ENCODE measurements at places on chromosomes 12 and 14.

DNA sequence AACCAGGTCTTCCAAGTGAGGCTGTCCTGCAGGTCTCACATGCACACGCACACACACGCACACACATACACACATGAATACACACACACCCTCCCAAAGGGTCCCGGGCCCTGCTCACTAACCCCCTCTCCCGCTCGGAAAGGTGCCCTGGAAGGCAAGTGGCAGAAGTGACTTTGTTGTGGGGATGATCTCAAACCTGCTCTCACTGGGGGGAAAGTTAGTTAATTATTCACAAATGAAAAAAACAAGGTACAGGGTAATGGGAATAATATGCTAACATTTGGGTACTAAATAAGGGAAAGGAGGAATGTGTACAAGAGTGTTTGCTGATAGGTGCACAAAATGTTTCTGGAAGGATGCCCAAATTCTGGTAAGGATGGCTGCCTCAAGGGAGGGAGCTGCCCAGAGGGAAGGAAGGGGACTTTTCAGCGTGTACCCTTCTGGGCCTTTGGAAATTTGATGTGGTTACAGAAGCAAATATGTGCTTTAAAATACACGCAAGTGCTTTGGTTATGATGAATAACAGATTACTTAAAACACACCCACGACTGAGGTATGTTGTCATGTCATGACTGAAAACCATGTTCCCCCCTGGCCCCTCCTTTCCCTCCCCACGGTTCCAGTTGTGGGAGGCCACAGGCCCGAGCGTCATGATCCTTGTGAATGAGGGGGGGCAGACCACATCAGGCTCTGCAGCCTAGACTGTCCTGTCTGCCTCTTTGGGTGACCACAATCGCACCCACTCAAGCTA is 43.3 kb upstream of the PLEKHG6 start:
- no peak for DNase-seq

DNA sequence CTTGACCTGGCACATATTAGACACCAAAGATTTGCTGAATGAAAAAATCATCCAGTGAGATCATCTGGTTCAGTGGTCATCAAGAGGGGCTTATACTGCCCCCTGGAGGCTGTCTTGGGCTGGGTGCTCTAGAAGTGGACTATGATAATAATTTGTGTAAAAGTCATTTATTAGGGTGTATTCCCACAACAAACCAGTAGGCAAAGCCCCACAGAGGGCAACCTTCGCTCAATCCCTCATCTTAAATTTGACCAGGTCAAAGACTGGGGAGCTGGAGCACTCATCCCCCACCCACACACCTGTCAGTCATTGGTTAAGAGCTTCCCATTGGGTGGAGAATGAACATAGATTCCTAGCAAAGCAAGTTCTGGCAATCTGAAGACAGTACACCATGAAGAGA is 20.0 kb upstream of the FICD start:
- no peak for DNase-seq

- no peak for DNase-seq
Measured at GRCh38 chr14:51652168-51653078, 713 bp downstream of the FRMD6 start.

- DNase-seq = no peak
Measured at GRCh38 chr12:10194160-10194670, 15.4 kb downstream of the TMEM52B start.

GRCh38 chr12:39874785-39875184 is 231.1 kb downstream of the SLC2A13 start:
- no peak for DNase-seq

DNA sequence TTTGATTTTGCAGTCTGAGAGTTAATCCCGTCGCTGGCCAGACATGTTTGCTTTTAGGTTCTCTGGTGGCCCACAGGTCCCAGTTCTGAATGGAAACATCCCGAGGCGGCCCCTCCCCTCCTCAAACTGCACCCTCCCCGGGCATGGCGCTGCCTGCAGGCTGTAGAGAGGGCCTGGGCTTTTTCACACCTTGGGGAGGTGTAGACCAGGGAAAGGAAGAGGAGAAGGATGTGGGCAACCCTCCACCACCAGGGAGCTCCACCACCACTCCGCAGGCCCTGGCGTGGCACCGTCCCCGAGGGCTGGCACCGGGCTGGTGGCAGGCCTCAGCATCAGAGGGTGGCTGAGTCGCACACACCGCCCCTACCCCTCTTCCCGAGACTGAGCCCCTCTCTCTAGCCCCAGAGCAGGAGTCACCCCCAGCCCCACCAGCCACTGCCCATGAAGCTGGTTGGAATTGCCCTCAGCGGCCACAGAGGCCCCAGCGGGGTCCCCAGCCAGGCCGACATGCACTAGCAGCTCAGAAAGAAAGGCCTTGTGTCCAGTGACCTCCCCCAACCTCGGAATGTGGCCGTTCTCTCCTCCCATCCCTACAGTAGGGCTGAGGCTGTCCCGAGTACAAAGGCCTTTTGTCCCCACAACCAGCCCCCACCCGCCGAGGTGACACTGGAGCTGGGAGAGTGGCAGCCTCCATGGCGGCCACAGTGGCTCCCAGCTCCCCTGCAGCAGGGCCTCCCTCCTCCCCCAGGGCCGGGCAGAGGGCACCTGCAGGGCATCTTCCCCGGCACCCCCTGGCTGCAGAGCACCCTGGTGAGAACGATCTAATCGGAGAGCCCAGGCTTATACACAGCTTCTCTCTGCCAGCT is 23.5 kb upstream of the INF2 start:
- no peak for DNase-seq

- DNase-seq = no peak
Measured at GRCh38 chr12:76568130-76568529, 8.6 kb upstream of the OSBPL8 start.

DNA sequence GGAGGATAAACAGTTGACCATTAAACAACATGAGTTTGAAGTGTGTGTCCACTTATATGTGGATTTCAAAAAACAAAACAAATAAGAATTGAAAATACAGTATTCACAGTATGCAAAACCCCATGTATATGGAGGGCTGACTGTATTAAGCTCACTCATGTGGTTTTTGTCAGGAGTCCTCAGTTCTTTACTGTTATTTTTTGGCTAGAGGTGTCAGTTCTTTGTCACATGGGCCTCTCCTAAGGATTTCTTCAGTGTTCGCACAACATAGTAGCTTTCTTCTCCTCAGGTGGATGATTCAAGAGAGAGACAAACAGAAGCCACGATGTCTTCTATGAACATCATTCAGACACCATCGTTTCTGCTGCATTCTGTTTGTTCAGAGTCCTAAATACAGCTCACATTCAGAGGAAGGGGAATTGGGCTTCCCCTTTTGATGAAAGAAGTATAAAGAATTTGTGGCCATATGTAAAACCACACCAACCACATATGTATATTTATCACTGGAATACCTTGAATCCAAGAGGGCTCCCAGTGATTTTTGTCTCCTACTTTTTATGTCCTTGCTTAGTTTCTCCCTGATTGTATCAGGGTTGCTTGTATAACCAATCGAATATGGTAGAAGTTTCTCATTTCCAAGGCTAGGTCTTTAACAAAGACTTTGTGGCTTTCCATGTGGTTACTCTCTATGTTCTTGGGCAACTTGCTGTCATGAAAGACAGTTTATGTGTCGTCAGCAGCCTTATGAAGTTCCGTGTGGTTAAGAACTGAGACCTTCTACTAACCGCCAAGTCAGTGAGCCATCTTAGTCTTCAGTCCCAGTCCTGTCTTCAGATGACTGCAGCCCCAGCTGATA is 18.9 kb downstream of the MNAT1 start:
- DNase-seq = peak; percentile 7

GRCh38 chr12:5417500-5417899 is 14.4 kb upstream of the NTF3 start:
- no peak for DNase-seq

DNA sequence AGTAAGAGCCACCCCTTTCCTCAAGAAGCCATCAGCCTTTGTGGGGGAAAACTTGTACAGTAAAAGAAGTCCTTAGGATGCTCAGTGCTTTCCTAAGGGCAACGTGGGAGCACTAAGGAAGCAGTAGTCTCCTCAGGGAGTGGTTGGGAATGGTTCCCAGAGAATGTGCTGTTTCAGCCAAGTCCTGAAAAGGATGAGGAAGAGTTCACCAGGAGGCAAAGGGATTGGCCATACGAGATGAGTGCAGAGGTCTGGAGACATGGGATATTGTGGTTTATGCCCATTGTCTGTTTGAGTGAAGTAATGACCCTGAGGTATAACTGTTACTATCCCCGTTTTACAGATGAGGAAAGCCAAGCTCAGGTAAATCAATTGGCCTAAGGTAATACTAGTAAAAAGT is 86.0 kb upstream of the ATF1 start:
- DNase-seq = no peak

GRCh38 chr12:67732857-67733256 is 84.3 kb downstream of the DYRK2 start:
- no peak for DNase-seq

- peak; percentile 26 for DNase-seq
Measured at GRCh38 chr12:52213564-52214420, 19.3 kb upstream of the KRT7 start.

GRCh38 chr14:90727082-90727481 is 89.1 kb downstream of the TTC7B start:
- no peak for DNase-seq

DNA sequence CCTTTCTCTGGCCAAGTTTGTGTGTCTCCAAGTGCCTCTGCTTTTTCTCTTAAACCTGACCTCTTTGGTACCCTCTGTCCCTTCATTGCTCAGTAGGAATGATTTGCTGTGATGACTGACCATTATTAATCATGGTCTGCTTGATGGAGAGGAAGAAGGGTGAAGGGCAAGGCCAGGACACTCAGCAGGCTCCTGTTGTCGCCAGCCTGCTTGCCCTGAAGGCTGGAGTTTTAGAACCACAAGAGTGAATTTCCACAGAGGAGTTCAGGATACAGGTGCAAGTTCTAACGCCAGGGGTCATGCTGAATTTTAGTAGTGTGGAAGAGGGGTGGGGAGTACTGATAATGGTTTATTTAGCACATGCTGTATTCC is 2.8 kb upstream of the ITGA5 start:
- DNase-seq = no peak

GRCh38 chr14:68278576-68279436 is 459.2 kb downstream of the RAD51B start:
- DNase-seq = no peak

- DNase-seq = no peak
Measured at GRCh38 chr14:29821661-29822429, 105.8 kb downstream of the PRKD1 start.

GRCh38 chr12:112309797-112310196 is 72.4 kb downstream of the HECTD4 start:
- DNase-seq = no peak

DNA sequence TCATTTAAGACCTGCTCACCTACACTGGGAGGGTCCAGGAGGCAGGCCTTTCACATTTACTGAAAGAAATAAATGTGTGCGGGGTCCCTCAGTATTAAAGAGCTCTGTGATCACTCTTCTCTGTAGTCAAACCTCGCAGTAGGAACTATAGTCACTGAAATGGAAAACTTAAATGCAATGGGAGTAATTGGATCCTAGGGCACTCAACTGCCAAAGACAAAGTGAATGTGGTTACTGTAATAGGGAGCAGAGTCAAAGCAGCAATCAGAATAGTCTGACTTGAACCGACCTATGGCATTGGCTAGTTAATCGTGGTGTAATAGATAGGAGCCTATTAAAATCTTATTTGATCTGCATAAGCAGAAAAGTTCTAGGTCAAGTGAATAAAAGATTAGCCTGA is 26.6 kb upstream of the DYRK2 start:
- no peak for DNase-seq

DNA sequence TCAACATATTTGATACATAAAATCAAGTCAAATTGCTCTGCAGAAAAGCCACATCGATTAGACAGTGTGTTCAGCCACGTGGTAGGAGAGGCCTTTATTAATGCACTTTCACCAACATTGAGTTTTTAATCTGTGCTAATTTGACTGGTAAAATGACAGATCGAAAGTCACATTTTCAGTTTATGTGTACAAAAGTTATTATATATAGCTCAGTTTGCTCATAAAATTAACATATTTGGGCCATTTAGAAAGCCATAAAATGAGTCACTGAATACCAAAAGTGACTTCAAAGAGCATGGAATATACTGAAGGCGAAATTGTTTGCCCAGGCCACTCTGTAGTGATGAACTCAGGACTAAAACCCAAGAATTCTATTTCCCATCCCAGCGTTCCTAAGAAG is 26.0 kb downstream of the C12orf42 start:
- no peak for DNase-seq

DNA sequence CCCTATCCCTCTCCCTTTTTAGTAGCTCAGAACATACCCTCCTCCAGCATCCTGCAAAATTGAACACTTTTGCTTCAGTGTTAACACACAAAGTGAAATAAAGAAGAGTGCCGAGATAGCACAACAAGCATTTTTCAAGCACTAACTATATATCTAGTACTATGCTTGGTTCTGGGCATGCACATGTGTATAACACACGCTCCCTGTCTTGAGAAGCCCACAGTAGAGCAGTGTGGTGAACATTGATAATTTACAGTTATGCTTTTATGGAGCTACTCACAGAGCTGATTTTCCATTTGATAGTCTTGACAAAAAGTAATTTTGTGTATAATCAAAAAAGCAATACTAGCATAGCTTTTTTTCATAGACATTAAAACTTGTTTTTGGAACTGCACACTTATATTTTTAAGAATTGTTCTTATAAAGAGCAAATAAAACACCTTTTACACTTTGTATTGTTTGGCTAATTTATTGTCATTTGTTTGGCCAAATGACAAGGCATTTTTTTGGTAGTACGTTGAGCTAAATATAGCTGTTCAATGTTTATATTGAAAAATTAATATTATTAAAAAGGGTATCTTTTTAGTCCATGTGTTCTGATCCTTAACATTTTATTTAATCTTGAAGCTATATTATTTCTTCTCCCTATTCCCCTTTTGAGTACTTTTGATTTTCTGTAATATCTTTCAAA is 39.7 kb downstream of the LEMD3 start:
- no peak for DNase-seq

- DNase-seq = no peak
Measured at GRCh38 chr12:110286623-110287022, 5.6 kb downstream of the ATP2A2 start.

DNA sequence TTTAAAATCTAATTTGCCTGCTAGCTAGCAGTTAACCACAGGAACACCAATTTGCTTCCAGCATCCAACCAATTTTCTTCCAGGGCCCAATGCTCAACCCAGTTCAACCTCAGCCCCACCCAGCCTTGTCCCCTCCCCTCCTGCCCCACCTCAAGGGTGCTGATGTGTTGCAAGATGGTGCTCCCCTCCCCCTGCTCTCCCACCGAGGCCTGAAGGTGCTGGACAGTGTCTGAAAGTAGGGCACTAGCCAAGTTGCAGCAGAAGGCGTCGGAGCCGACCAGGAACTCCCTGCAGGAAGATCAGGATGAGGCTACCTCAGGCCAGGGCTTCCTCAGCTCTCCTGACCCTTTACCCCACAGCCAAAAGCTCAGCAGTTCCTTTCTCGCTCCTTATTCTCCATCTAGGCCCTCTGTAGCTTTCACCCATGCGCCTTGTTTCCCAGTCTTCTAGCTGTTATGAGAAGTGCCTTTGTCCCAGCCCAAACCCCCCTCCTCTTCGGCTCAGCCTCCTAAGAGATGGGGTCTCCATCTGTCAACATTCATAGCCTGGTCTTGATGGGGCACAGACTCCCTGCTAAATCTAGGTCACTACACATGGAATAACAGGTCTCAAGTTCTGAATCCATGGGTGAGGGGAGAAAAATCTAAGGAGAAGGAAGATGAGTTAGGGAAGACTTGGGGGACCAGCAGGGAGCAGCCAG is 3.6 kb downstream of the STAT6 start:
- no peak for DNase-seq

GRCh38 chr14:73261520-73262426 is 24.5 kb downstream of the PAPLN start:
- DNase-seq = no peak

- no peak for DNase-seq
Measured at GRCh38 chr12:15738438-15739015, 50.7 kb downstream of the EPS8 start.
